ENCODE measurements at places on chromosomes 16 and 17.

DNA sequence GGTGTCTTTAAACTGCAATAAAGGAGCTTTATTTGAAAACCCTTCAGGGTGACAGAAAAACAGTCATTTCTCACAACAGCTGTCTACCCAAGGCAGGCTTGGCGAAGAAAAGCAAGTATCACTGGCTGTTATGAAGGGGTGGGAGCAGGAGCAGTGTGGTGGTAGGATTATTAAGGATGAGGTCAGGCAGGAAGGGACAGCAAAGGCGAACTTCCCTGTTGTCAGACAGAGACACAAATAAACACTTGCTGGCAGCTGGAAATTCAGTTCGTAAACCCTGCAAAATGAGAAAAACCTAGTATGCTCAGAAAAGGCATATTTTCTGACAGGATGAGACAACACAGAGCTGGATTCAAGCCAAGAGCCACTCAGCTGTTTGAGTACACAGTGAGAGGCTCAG, 416.3 kb upstream of the CDH5 start:
- DNase-seq = peak; percentile 7

DNA sequence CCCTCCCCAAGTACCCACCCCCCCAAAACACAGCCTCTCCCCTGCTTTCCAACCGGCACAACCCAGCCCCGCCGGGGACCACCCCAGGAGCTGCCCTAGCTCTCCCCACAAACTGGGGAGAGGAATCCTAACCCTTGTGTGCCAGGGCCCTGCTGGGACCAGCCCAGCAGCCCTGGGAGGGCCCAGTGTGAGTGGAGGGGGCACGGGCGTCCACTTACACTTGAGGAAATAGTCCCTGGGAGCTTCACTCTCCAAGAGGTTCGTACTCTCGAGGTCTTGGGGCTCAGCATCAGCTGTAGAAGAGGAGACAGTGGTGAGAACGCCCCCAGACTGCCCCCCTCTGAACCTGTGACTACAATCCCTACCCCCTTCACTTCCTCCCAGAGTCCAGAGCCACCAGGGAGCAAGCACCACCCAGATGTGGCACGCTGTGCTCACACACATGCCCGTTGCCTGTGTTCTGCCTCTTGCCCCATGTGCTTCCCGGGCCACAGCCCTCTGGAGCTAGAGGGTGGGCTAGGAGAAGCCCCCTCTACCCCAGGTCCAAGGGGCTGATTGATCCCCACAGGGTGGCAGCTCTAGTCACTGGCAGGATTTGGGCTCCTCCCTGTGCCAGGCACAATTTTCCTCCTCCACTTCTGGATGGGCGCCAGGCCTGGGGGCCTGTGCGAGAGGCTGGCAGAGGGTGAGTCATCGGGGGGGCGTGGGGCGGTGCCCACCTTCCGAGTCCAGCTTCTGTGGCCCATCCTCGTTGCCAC, 3.0 kb downstream of the TRIM47 start:
- DNase-seq = no peak

DNA sequence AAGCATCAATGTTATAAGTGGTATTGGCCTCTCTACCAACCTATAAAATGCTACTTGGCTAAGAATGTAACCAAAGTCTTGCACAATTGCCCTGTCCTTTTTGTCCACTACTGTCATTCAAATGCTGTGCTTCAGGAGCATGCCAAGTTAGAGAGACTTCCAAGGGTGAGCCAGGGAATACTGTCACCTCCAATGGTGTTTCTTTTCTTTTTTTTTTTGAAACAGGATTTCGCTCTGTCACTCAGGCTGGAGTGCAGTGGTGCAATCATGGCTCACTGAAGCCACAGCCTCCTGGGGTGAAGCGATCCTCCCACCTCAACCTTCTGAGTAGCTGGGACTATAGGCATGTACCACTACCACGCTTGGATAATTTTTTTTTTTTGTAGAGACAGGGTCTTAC, 43.7 kb upstream of the ERN1 start:
- no peak for DNase-seq

- no peak for DNase-seq
Observed at GRCh38 chr17:28466521-28467048, 6.9 kb upstream of the SLC13A2 start.

DNA sequence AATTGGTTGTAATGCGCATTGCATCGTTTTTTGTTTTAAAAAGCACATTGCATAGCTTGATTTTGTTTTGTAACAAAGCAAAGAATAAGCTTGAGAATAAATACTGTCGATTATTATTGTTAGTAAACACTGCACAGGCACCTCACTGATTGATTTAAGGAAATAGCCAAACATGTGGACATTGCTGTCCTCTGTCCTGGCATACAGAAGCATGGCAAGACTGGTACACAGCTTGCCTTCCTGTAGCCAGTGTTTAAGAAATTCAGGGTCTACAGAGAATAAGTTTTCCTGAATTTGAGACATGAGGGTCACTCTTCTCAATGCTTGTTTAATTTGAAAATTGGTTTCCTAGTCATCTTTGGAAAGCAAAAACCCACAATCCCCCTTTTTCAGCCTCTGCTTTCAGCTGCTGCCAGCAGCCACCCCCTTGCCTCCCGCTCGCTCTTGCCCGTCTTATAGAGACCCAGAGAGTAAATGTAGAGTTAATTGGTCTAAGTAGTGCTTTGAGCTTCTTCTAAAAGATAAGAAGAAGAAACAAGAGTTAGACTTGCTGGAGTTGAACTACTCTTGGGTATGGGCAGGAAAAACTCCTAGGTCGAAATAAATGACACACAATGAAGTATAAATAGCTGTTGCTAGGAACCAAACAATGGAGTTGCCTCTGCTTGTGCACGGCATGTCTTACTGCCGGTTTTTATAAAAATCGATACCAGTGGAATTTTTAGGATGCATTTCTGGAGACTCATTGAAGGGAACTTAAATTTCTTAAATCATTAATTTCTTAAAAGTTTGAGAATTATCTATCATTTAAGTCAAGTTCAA, 116.6 kb downstream of the MRTFB start:
- DNase-seq = no peak
